ENCODE measurements at places on chromosomes 5 and 9.

DNA sequence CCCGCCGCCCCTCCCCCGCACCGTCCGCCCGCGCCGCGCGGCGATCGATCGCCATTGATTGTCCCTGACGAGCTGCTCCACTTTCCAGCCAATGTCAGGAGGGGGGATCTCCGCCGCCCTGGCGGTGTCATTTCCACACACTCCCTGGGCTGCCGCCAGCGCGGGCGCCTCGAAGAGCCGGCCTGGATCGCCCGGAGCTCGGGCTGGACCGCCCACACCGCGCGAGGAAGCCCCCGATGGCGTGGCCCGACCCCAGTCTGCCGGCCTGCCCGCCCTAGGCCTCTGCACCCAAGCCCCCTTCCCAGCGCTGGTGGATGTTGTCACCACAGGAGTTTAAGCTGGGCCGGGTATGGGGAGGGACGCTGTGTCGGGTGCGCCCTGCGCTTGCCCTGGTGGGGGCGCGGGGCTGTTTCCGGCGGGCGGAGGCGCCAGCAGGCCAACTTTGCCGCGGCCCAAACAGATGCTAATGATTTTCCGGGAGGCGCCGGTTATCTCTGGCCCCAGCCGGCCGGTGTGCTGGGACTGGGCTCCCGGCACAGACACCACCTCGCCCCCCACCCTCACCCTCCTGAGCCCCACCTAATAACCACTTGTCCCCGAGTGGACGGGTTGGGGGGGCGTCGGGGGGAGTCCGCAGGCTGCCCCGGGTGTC is 10.6 kb upstream of the CXXC5 start:
- peak; percentile 63 for DNase-seq

GRCh38 chr9:125260561-125260960 is 1.1 kb upstream of the GAPVD1 start:
- DNase-seq: no peak

- DNase-seq: no peak
These were observed 57.4 kb downstream of the SFXN1 start for GRCh38 chr5:175535796-175536195.

DNA sequence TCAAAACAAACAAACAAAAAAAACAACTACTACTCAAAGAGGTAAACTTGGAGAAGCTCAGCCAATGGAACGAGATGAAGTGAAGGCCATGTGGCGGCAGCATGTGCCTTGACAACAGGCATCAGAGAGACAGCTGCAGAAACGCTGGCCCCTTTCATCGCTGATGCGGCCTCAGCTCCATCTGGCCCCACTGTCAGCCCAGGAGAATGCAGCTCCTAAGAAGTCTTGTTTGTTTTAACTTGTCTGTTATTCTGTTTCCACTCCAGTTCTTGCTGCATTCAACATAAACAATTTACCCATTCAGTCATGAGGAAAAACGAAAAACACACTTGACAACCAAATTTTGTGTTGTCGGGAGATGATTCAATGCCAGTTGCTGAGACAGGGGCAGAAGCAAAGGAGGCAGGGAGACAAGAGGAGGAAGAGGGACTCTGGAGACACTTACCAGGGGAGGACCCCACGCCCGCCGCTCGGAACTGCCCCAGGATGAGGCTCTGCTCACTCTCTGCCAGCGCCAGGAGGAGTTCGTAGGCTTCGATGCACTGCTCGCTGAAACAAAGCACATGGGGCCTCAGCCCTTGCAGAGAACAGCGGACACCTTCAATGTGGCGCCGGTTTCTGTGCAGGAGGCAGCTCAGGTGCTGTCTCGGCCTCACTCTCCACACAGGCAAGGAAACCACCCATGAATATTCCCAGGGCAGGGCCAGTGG is 91.2 kb downstream of the DCP2 start:
- DNase-seq: no peak

GRCh38 chr9:87910821-87911220 is 6.9 kb upstream of the SPATA31C1 start:
- DNase-seq: no peak

GRCh38 chr5:1525624-1526189 is 1.9 kb upstream of the LPCAT1 start:
- no peak for DNase-seq

GRCh38 chr5:143208781-143209510 is 194.5 kb downstream of the NR3C1 start:
- no peak for DNase-seq

GRCh38 chr5:93192683-93193082 is 388.3 kb downstream of the NR2F1-AS1 start:
- DNase-seq: no peak

GRCh38 chr5:64019746-64020145 is 57.5 kb upstream of the HTR1A start:
- DNase-seq: no peak

DNA sequence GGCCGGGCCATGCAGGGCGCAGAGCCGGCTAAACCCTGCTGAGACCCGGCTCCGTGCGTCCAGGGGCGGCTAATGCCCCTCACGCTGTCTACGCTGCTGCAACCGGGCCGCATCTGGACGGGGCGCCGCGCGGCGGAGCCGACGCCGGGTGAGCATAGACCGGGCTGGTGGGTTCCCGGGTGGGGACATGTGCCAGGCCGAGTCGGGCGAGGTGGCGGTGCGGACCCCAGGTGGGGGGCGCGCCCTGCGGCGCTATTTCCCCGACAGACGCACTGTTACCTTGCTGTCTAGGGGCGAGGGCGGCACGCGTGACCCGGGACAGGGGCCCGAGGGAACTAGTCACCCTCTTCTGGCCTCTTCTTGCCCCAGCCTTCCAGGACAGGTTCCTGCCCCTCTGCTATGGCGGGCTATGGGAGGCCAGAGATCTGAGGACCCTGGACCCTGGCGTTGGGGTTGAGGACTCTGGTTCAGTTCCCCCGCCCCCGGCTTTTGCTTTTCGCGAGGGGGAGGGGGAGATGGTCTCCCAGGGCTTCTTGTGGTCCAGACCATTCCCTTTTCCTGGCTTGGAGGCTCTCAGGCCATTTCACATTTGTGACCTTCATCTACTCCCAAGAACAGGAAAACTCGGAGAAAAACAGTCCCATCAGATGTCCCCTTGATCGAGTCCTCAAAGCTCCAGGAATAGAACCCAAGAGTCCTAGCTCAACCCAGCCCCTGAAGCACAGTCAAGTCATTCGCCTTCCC is 536 bp downstream of the SLC27A4 start:
- peak; percentile 23 for DNase-seq

DNA sequence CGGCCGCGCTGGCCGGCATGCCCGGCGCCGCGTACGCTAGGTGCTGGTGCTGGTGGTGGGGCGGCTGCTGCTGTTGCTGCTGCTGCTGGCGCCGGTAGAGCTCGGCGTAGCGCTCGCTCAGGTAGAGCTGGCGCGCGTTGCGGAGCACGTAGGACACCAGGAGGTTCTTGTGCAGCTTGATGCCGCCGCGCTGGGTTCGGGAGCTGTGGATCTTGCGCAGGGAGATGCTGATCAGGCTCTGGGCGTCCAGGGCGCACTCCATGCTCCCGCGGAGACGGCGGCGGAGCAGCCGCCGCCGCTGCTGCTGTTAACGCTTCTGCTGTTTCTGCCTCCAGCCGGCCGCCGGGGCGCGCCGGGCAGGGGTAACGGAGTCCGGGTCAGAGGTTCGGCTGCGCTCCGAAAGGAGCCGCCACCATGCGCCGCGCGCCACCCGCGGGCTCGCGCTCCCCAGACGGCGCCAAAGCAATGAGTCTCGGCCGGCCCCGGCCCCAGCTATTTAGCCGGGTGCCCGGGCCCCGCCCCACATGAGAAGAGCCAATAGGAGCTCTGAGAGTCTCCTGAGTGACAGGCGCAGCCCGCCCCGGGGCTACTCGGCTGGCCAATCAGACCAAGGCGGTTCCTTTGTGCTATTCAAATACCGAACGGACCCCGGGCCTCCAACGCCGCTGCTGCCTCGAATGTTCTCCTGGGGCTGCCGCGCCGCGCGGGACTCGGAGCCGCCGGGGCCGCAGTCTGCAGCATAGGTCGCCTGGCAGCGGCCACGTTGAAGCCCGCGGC is at the start of gene IER5L:
TSS of gene IER5L (minus strand) at position 471 of the 777 bp plus-strand sequence. CDS start at position 262, 209 bp downstream.
- peak; percentile 95 for DNase-seq

- no peak for DNase-seq
These were observed 180.4 kb downstream of the DAB2IP start for GRCh38 chr9:121831869-121832268.

DNA sequence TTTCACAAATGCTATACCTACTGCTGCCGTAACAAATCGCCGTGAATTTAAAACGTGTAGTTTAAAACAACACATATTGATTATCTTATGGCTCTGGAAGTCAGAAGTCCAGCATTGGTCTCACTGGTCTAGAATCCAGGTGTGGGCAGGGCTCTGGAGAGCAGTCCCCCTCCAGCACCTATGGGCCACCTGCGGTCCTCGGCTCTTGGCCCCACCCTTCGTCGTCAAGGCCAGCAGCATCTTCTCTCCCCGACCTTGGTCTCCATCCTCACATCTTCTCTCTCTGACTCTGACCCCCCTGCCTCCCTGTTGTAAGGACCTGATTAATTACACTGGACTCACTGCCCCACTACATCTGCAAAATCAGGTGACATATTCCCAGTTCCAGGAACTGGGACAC is 106.4 kb upstream of the COL5A1 start:
- DNase-seq: no peak

GRCh38 chr5:177973066-177973635 is 22.9 kb downstream of the PROP1 start:
- DNase-seq: no peak
